ENCODE measurements at places on chromosomes 5 and 9.

DNA sequence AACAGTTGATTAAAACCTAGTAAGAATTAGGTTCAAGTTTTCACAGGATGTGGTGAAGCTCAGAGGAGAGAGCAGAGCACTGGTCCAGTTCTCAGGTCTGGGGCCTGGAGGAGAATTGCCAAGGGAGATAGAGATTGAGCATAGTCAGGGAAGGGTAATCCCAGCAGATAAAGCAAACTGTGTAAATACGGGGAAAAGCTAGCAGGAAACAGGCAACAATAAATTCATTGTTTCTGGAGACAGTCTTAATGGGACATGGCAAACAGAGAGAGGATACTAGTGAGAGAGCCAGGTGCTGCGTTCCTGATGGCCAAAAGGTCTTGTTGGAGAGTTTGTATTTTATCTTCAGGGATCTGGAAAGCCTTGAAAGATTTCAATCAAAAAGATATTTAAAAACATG, 333.0 kb downstream of the PDE4D start:
- no peak for DNase-seq

DNA sequence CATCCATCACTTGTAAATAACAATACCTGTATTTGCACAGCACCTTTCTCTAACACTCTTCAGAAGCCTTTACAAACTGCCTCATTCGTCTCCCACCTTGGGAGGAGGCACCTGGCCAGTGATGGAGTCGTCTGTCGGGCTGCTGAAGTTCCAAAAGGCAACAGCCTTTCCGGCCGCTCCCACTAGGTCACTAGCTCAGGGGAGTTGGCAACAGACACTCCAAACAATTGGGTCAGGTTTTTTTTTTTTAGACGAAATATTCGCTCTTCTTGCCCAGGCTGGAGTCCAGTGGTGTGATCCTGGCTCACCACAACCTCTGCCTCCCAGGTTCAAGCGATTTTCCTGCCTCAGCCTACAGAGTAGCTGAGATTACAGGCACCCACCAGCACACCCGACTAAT, 4.0 kb downstream of the DAP start:
- no peak for DNase-seq

DNA sequence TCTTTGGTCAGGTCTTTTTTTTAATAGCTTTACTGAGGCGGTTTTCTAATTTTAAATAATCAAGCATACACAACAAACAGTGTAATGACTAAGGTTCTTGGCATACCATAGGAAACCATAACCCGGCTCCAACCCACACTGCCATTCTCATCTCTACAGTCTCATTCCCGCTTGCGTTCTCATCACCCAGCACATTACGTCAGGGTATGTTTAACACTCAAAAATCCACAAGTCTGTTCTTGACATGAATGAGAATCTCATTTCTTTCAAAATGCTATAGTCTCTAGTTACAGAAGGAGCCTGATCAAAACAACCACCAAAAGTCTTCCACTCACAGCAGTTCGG, 505 bp downstream of the C5orf34 start:
- DNase-seq, result no peak

DNA sequence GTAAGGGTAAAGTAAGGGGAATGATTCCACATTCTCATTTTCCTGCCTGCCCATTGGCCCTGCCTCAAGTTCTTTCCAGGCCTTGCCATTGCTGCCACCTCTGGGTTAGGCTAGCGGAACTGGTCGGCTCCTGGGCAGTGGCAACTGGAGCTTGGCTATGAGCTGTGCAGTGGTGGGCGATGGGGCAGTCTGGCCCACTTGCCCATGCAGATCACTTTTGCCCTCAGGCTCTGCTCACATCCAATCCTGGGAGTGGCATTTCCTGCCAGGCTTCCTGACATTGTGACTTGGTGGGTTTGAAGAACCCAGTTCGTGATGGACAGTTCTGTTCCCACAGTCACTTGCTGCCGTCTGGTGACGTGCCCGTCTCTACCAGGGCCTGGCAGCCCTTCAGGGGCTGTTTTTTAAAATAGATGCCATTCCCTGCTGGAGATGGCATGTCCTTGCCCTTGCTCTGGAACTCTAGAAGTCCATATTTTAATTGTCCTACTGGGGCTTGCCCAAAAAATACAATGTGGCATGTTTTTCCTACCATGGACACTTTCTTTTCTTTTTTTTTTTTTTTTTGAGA, 86.1 kb downstream of the FGF18 start:
- no peak for DNase-seq

DNA sequence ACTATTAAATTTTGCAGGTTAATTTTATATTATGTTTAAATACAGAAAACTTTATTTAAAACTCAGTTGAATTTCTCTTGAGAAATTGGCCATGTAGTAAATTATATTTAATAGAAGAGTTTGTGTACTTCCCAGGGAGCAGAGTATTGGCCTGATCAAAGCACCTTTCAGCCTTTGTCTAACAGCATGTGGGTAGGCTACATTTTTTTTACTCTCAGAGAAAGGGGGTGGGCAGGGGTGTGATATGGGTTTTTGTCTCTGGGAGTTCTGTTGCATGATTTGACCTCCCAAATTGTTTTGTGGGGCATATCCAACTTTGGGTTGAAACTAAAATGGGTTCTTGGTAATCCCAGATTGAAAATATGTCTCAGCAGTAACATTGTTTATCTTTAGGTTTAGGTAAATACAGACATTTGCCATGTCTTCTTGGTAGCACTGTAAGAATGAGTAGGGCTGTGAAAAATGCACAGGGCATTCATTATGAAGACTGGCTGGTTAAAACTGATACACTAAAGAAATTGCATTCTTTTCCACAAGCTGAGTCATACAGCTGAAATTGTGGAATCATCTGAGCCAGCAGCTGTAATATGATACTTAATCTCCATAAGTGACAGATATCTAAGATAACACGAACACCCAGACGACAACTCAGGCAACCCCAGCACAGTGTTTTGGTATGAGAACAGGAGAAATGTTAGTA, 75.4 kb upstream of the CDKN2B start:
- DNase-seq, result no peak

All from stimulated activated CD4-positive, alpha-beta T cell treated with anti-CD3 and anti-CD28 coated beads, Interleukin-1b, Interleukin-23, amount 100 ng/mL, for 1 hour (primary cell).